ENCODE measurements at places on chromosomes 3 and 15. TPM values are rescaled to one million over a fixed set of nuclear protein-coding genes. Genes with fewer than 3 reads are reported as not detected.

Gene RPL4
- 2,466 TPM for polyA plus RNA-seq

Gene SLC24A5
- polyA plus RNA-seq = not detected

Gene UBAP1L
- polyA plus RNA-seq = 4.9 TPM

Gene EOMES
- 1.2 TPM for polyA plus RNA-seq

Gene SLC28A2
- polyA plus RNA-seq = 16.8 TPM

Gene PARP15
- 1.5 TPM for polyA plus RNA-seq

Gene COL6A5
- 2.2 TPM for polyA plus RNA-seq

Gene LRRC2
- 0.72 TPM for polyA plus RNA-seq

Gene SAMD7
- polyA plus RNA-seq = not detected

DNA sequence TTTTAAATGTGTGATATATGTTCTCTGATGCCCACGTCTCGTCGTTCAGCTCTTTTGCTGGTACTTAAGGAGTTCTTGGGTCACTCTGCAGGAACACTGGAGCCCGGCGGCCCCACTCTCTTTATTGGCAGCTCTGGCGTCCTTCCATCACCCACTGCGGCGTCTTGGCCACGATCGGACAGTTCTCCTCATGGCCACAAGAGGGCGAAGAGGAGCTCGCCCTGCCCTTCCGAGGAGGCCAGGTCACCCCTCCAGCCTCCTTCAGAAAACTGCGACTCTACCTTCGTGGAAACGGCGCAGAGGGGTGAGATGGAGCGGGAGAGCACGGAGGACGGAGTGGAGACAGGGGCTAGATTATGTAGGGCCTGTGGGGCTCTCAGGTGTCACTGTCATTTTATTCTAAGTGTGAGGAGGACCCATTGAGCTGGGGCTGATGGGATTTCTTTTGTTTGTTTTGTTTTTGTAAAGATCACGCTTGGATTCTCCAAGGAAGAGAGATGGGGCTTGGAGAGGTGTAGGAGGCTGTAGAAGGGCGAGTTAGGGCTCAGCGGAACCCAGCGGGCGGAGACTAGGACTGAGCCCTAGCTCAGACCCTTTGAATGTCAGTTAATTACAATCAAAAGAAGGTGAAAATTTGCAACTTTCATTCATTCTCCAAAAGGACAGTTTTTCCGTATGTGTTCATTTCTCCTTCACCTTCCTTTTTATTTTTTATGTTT is 28.0 kb upstream of the GABRA5 start:
- DNase-seq = no peak

GRCh38 chr3:12495749-12496452 is 11.6 kb downstream of the TSEN2 start:
- no peak for DNase-seq

GRCh38 chr3:41117398-41117870 is 81.9 kb upstream of the CTNNB1 start:
- DNase-seq = peak; percentile 65

GRCh38 chr3:169272532-169272931 is 391.0 kb downstream of the MECOM start:
- peak; percentile 50 for DNase-seq

DNA sequence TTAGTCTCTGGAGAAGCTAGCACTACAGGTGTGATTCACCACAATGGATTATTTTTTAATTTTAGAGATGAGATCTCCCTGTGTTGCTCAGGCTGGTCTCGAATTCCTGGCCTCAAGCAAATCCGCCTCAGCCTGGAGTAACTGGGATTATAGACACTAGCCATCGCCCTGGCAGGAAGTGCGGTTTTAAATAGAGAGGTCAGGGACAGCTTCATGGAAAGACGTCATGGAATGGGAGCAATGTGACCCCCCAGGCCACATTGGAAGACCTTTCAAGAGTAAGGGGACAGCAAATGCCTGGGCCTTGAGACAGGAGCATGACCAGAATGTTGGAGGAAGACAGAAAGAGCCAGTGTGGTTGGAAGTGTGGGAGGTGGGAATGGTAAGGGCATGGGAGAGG is 2.2 kb upstream of the ISG20 start:
- no peak for DNase-seq

DNA sequence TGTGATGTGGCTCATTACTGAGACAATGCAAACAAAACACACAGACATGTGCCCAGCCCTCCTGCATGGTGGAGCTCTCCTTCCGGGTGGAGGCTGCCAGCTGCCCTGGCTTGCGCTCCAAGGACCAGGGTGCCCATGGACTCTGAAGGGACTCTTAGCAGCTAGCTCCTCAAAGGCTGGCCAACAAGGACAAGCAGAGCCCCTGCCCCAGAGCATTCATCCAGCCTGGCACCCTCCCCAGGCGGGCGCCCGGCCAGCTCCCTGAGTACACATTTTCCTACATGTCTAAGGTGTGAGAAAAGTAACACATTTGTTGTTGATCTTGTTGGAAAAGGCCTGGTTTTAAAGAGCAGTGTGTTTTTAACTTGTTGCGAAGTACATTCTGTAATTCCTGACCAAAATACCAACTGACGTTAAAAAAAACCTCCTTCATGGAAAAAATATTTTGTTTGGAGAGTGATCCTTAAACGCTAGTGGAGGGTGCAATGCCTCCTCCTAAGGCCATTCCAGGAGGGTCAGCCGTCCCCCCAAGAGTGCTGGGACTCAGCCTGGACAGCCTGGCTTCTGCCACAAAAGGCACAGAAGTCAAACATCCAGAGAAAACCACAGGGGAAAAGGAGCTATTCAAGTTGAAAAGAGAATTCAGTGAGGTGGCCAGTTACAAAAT is 86.9 kb downstream of the KLF15 start:
- DNase-seq = no peak

- no peak for DNase-seq
These were observed 250.4 kb upstream of the SLITRK3 start for GRCh38 chr3:165446555-165446954.

DNA sequence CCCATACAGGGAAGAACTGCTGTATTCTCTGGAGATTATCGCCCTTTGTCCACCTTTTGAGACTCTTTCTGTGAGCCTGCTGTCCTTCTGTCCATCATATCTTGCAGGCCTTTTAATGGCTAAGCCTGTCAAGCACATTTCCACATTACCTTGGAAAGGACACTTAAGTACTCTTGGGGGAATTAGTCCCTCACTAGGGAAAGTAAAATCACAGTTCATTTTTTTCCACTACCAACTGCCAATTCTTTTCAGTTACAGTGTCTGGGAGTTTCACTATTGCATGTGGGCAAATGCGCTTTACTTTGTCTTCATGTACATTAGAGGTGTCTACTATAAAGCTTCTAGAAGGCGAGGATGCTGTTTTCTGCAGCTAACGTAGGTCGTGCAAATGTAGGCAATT is 242.1 kb downstream of the NSUN3 start:
- DNase-seq = no peak

DNA sequence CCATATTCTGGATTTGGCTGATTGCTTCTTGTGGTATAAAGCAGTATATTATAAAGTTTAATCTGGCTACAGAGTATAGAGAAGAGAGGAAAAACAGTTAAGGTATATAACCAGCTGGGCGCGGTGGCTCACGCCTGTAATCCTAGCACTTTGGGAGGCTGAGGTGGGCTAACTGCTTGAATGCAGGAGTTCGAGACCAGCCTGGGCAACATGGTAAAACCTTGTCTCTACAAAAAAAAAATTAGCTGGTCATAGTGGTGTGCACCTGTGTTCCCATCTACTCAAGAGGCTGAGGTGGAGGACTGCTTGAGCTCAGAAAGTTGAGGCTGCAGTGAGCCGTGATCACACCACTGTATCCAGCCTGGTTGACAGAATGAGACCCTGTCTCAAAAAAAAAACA is 7.3 kb downstream of the SLC12A6 start:
- no peak for DNase-seq

DNA sequence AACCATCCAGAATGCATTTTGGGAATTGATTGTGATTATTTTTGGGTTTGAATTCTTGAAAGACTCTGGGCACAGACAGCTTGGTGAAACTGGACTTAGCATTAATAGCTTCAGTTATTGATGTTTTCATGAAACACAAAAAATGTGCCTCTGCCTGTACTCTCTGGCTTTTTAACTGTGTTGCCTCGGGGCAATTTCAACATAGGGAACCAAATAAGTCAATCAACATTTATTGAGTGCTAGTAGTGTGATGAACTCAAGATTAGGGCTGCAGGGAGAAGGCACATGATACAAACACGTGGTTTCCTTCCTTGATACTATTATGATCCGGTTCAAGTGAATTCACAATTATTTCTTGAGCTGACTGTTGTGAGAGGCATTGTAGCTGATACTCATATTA is 50.8 kb downstream of the UNC13C start:
- no peak for DNase-seq

DNA sequence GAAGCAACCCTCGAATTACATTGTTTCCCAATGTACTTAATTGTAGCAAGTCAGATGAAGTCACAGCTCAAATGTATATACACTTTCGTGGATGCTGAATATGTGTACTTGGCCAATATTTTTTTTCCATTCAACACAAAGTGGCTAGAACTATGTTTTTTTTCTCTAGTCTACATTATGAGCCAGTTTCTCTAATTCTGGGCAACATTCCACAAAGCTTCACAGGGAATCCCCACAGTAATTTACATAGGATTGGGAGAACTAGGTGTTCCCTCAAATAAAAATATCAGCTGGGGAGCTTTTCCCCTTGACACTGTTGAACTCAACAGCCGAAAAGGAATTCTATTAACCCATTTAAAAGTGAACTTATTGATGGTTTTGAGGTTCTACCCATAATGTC is 493.1 kb downstream of the MECOM start:
- no peak for DNase-seq

- DNase-seq = no peak
These were observed 32.1 kb downstream of the SLC22A14 start for GRCh38 chr3:38314112-38314763.

- no peak for DNase-seq
These were observed 26.7 kb downstream of the PLD1 start for GRCh38 chr3:171783626-171784025.

GRCh38 chr3:45655906-45656305 is 33.3 kb upstream of the SACM1L start:
- no peak for DNase-seq

- DNase-seq = no peak
These were observed 856.2 kb downstream of the AGBL1 start for GRCh38 chr15:86935841-86936240.

GRCh38 chr3:104044002-104044401 is 1322.7 kb upstream of the ALCAM start:
- DNase-seq = no peak

- peak; percentile 69 for DNase-seq
These were observed 37.0 kb downstream of the ZNF710 start for GRCh38 chr15:90037961-90038631.

DNA sequence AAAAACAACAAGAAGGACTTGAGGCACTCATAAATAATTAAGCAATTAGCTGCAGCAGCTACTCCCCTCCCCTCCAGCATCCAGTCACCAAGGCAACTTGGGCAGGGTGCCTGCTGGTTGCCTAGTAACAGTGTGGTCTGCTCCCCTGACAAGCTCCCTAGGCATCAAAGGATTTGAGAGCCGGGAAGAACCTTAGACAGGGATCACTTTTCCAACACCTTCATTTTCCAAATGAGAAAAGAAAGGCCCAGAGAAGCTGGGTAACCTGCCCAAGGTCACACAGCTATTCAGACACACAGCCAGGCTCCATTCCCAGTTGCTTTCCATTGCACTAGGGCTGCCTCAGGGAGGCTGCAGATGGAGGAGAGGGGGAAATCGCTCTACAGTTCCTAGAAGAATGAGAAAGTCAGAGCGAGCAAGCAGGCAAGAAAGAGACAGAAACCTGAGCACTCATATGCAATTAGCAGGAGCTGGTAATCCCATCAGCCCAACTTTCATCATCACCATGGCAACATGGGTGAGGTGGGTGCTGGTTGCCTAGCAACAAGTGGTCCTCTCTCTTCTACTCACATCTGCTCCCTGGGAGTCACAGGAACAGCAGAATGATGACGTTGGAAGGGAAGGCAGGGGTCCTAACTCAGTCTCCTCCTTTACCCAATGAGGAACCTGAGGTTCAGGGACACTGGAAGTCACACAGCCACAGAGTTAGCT is 3.6 kb upstream of the EIF4E3 start:
- peak; percentile 11 for DNase-seq

All from large intestine (tissue), 12 donors.